Neural progenitor cell (in vitro differentiated cells): ENCODE measurements at places on chromosomes 4 and X. TPM values are rescaled to one million over a fixed set of nuclear protein-coding genes. Genes with fewer than 3 reads are reported as not detected.

DNA sequence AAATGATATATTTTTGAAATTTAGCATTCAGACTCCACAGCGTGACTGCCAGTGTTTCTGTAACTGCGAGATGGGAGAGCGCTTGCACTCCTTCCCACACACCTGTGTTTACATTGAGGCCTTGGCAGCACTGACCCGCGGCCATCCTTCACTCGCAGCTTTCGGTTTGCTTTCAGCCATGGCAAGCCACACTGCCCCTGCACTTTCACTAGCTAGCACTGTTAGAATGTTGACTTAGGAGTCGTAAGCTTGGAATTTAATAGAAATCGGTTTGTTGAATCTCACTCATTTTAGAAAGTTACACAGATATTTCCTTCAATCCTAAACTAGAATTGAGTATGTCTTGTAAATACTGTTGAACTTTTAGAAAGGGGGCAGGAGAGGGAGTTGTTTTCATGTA lies 136.2 kb downstream of the CFAP299 start:
- peak; percentile 32 for DNase-seq

- DNase-seq, result peak; percentile 41
Measured at GRCh38 chrX:44904542-44905115, 31.6 kb downstream of the KDM6A start.

DNA sequence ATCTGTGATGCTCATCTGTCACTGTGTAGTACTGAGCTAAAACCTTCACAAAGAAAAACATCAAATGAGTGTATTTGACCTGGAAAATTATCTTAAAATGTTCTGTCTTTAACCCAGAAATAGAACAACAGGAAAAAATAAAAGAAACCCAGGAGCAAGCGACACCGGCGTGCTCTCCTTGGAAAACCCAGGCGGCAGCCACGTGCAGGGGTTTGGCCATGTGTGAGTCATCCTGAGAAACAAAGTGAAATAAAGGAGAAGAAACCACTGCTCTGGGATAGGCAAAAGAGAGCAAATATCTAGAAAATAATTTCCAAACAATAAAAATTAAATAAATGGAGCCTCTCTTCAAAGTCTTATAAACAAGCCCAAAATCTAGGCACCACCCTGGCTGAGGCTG lies 20.0 kb upstream of the TMEM128 start:
- DNase-seq, result no peak

GRCh38 chrX:11724122-11725017 lies 33.7 kb upstream of the MSL3 start:
- DNase-seq, result peak; percentile 12

Gene BCLAF3
- 7.4 and 9.7 TPM in 2 replicates for total RNA-seq

Gene GLRB
- total RNA-seq, result 2.7 and 6.1 TPM in 2 replicates

Gene PASD1
- not detected in 2 replicates for total RNA-seq

GRCh38 chrX:22135171-22135711 lies 103.1 kb downstream of the PHEX start:
- DNase-seq, result no peak

Gene ATP2B3
- 0.59 TPM in 1 of 2 replicates, not detected in the other for total RNA-seq

- DNase-seq, result peak; percentile 72
Measured at GRCh38 chr4:19195696-19196095, 1056.0 kb upstream of the SLIT2 start.

DNA sequence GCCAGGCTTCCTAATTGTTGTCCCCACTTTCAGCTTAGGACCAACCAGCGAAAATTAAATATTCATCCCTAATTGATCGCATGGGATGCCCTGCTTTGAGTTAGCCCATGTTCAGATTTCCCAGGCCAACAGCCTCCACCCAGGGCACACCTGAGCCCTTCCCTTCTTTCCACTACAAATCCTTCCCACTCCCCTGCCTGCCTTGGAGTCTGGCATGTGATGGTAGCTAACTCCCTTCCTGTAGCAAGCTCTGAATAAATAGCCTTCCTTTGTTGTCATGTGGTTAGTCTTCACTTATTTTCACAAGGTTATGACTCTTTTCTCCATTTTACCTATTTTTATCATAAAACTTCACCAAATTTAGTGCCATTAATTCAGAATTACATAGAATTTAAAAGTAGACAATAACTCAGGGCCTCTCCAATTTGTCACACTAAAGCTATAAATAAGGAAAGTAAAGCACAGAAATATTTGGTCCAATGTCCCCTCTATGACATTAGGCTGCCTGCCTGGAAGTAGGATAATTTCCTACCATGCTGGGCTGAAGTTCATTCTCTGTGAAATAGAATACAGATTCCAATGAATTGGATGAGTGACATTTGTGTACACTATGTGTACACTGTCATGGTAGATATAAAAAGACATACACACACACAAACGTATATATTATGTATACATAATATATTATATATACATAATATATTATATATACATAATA lies 166.4 kb upstream of the CPEB2 start:
- no peak for DNase-seq

DNA sequence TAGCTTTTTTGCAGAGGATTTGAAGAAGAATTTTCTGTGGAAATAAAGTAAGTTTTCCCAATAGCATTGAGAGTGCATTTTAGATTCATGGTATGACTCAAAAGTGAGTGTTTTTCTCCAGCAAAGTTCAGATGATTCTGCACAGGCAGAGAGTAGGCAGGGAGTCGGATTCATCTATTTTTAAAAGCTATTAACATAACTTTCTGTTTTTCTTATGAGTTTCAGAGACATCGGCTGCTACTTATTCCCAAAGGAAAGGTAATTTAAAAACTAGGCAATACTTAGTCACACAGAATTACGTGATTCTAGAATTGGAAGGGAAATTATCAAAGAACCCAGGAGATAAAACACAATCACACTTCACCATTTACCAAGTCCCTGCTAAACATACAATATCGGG lies 4.4 kb downstream of the CCDC110 start:
- DNase-seq, result no peak

GRCh38 chr4:142408003-142408441 lies 438.1 kb downstream of the INPP4B start:
- no peak for DNase-seq

Gene AP1S2
- total RNA-seq, result 406 and 873 TPM in 2 replicates

DNA sequence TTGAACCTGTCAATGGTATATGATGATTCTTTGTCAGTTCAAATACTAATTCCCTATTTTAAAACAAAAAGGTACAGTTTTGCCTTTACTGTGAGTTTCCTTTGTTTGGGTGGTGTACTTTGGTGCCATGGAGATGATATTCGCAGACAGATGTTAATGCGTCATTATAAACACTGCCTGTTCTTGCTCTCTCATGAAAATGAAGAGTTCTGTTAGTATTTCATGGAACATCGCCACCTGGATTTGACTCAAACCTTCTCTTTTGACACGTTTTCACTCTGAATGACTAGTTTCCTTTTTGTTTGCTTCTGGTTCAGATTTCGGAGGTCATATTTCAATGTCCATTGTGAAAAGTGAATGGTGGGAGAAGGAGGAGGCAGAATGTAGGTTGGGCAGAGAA lies 6.9 kb upstream of the CTSO start:
- no peak for DNase-seq

DNA sequence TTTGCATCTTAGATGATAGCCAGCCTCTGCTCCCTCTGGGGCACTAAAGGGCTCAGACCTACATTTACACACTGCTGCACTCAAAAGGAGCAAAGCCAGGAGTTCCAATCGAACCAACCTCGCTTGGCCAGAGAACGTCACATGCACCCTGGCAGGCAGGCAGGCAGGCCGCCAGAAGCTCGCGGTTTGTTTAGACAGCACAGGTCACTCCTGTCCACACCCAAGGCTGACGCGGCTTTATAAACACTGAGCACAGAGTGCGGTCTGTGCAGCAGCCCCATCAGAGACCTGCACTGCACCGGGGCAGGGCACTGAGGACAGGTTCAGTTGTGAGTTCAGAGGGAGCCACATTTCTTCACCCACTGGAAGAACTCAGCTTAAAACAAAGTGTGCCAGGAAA lies 143.9 kb downstream of the BCOR start:
- no peak for DNase-seq

Gene ADH1C
- not detected in 2 replicates for total RNA-seq

GRCh38 chr4:55157559-55158277 lies 32.3 kb upstream of the KDR start:
- DNase-seq, result no peak

DNA sequence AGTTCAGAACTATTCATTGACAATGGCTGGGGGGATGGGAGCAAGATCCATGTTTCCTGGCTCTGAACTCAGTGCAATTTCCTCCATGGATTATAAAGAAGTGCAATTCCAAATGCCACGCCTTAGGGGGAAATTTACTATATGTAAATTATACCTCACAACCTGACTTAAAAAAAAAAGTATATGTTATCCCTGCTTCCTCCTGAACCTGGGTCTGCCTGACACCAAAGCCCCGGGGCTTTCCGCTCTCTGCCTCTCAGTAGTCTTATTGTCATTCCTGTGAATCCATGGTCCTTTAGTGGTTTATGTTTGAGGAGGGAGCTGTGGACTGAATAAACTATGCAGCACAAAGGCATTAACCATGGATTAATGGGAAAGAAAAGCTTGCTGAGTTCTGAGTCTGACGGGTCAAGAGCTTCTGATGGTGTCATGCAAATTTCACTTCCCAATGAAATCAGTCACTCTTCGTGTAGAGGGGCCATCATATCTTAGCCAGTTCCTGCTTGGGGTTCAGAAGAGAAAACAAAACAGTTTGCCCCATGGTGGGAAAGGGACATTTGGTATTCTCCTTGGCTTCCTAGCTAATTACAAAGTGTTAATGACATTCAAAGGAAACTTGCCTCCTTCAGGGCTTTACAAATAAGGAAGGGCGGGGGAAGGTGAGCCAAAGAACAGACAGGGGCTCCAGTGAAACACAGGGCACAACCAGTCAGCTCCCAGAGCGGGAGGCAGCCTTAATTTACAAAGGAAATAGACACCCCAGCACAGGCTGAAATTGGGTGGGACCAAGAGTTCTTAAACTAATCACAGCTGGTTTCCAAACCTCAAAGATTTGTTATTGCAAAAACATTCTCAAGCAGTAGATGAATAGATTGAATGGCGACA lies 14.3 kb downstream of the FAM9C start:
- DNase-seq, result peak; percentile 27

- no peak for DNase-seq
Measured at GRCh38 chr4:27239641-27240040, 379.0 kb downstream of the STIM2 start.

GRCh38 chr4:56007154-56007553 lies 58.4 kb downstream of the CEP135 start:
- peak; percentile 2 for DNase-seq

Gene FSTL5
- total RNA-seq, result not detected in 2 replicates

DNA sequence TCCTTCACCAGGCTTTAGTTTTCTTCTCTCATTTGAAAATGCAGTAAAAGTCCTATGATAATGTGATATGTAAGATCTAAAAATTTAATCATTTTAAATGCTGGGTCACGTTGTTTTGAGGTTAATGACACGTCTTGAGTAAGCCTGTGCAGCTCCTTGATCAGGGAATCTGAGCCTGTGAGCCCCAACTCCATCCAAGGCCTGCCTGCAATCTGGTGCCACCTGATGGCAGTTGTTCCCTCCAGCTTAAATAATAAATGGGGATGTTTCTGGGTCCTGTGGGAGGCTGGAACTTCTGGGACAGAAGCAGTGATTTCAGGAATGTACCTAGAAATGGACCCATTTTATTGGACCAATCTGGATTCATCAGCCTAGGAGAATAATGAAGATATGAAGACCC lies 455.4 kb upstream of the ADGRL3 start:
- DNase-seq, result peak; percentile 29

GRCh38 chr4:53541577-53542206 lies 49.6 kb downstream of the LNX1 start:
- no peak for DNase-seq

DNA sequence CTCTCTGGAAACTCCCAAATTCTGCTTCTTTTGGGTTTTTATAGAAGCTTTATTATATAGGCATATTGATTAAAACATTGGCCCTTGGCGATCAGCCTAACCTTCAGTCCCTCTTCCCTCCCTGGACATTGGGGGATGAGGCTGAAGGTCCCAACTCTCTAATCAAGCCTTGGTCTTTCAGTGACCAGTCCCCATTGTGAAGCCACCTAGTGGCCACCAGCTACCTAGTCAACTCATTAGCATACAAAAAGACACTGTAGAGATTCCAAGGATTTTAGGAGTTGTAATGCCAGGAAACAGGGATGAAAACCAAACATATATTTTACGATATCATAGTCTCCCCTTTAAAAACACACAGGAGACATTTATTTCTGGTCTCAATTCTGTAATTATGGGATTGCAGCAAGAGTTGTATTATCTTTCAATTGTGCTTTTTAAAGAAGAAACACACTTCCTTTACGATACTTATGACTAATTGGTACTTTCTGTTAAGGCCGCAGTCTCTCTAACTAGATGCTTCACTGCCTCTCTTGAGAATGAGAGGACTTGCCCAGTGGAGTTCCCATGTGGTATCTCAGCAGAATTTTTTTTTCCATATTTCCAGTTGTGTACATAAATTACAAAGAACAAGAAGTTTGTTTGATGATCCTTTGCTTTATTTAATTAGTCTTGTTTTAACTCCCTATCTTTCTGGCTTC lies 58.2 kb downstream of the WDR17 start:
- DNase-seq, result peak; percentile 72

- DNase-seq, result peak; percentile 63
Measured at GRCh38 chrX:119981286-119982070, 37.9 kb upstream of the NKAP start.

GRCh38 chr4:139560406-139561104 lies 4.5 kb upstream of the SETD7 start:
- peak; percentile 49 for DNase-seq

Gene FRMD7
- not detected in 2 replicates for total RNA-seq

DNA sequence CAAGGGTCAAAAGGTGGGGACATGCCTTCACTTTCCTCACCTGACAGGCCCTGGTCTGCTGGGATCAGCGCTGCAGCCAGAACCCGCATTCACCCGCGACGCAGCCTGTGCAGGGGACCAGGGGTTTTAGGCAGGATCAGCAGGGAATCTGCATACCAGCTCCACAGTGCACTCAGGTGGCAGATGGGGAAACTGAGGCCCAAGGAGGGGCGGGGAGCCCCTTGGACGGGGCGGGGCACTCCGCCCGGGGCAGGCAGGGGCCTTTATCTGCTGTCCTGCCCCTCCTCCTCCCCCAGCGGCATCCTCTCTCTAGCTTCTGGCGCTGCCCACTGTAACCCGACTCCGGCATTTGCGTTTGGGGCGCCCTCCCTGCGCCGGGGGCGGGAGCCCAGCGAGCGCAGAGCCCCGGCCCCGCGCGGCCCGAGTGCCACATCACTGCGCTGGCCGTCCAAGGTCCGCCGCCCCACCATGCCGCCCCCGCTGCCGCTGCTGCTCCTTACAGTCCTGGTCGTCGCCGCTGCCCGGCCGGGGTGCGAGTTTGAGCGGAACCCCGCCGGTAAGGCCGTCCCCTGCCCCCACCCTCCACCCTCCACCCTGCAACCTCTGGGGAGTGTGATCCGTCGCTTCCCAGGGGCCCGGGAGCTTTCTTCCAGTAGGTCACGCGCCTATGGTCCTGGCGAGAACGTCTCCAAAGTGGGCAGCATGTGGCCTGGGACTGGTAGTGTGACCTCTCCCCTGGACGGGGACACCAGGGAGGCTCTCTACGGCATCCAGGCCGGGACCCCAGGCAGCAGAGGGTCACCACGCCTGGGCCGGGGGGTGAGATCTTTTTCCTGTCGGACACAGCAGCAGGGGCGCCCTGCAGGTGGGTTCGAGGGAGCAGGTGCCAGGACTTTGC lies at the start of gene CPZ:
TSS of gene CPZ (plus strand) at position 400 of the 898 bp plus-strand sequence. CDS start at position 469, 69 bp downstream.
- peak; percentile 88 for DNase-seq
